Hematopoietic multipotent progenitor cell (in vitro differentiated cells): ENCODE measurements at places on chromosomes 7 and 10. TPM values are rescaled to one million over a fixed set of nuclear protein-coding genes. Genes with fewer than 3 reads are reported as not detected.

GPR141 gene
- 33.9 TPM for total RNA-seq

NKX1-2 gene
- not detected for total RNA-seq

TMEM176A gene
- 2.4 TPM for total RNA-seq

NPY gene
- total RNA-seq = not detected

ZNF467 gene
- total RNA-seq = 3.5 TPM

AEBP1 gene
- 19.4 TPM for total RNA-seq

C10orf67 gene
- not detected for total RNA-seq

CLEC2L gene
- total RNA-seq = under 0.01 TPM

NOM1 gene
- total RNA-seq = 11.6 TPM

RASA4B gene
- 14.8 TPM for total RNA-seq

TUBB8 gene
- not detected for total RNA-seq

AGR2 gene
- total RNA-seq = 0.27 TPM

GIMAP6 gene
- total RNA-seq = 67.1 TPM

TBXAS1 gene
- total RNA-seq = 121 TPM

PAPOLB gene
- total RNA-seq = under 0.01 TPM

SLC26A5 gene
- not detected for total RNA-seq

HOXA10 gene
- total RNA-seq = 19.4 TPM

PRTFDC1 gene
- total RNA-seq = 3.5 TPM

IFIT3 gene
- 11.6 TPM for total RNA-seq

MRPS33 gene
- total RNA-seq = 9.4 TPM

FAM170B gene
- not detected for total RNA-seq

BAIAP2L1 gene
- under 0.01 TPM for total RNA-seq

BAMBI gene
- total RNA-seq = 0.27 TPM

INHBA gene
- total RNA-seq = under 0.01 TPM

MBL2 gene
- not detected for total RNA-seq

GNG11 gene
- total RNA-seq = 1.9 TPM

CABCOCO1 gene
- total RNA-seq = not detected

AMPH gene
- total RNA-seq = not detected
